ENCODE measurements at places on chromosomes 7 and 10.
A peak's percentile ranks its signal among the peaks of the same experiment; 100 is the strongest.

DNA sequence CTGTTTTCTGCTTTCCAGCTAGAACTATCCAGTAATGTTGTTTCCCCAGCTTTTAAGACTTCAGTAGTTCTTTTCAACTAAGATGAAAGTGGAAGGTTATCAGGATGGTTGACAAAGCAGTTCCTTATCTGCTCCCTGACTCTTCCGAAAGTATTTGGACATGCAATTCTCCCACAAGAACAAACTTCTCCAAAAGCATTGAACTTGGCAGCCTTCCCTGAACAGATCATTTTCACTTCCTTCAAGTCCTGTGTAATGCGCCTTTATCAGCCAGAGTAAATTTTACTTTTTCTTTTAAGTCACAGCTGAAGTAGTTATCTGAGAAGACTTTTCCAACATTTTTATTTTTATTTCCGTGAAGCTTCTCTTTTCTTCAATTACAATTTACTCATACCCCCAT is 39.7 kb downstream of the CDC14C start:
- DNase-seq = peak; percentile 7

DNA sequence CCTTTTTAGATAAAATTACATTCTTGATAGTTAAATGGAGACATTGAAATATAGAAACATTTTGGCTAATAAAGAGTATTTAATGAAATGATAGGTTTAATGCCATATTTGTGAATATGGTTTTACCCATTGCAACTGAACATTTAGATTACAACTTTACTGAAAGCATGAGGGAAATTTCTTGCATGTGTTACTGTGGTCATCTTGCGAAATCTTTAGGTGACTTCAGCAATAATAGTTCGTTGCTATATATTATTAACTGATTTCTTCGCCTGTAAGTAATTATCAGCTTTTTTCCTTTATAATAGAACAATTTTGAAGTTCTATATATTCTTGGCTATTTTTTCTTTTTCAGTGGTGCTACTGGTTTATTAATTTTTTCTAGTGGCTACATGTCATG is 83.2 kb downstream of the MLLT10 start:
- no peak for DNase-seq

- no peak for DNase-seq
These were observed 650.1 kb upstream of the GHITM start for GRCh38 chr10:83489161-83489560.

GRCh38 chr10:91883549-91884444 is 25.5 kb downstream of the FGFBP3 start:
- peak; percentile 73 for DNase-seq

GRCh38 chr10:125129076-125129458 is 31.3 kb downstream of the CTBP2 start:
- DNase-seq = no peak

DNA sequence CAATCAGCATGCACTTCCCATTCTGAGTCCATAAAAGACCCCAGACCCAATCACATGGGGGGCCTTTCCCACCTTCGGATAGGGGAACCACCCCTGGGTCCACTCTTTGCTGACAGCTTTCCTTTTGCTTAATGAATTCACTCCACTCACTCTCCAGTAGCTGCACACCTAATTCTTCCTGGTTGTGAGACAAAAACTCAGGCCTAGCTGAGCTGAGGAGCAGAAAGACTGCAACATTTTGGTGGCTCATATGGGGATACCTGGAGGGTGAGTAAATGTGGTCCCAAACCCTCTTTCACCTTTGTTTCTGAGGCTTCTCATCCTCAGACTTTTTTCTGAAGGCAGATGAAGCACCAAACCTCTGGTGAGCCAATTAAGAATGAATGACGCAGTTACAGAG is 138.1 kb downstream of the WDR11 start:
- no peak for DNase-seq

- DNase-seq = peak; percentile 31
These were observed 24.4 kb upstream of the ASAH2 start for GRCh38 chr10:50275650-50276235.

DNA sequence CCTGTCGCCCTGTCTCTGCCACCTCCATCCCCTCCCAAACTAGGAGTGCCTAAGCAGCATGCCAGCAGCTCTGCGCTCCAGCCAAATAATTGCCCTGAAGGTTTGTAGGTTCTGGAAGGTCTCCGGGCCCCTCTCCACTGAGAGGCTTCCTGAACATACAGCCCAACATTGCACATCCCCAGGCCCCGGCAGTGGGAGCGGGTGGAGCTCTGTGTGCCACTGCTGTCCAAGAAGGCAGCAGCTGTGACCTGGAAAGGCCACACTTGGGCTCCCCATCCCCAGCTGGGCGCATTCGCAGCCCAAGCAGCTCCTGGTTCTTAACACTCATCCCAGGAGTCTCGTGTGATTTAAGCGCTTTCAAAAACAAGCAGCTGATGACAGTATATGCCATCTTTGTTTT is 95.7 kb downstream of the COL13A1 start:
- DNase-seq = no peak
